ENCODE measurements at places on chromosomes 6 and 20. TPM values are rescaled to one million over a fixed set of nuclear protein-coding genes. Genes with fewer than 3 reads are reported as not detected.

DNA sequence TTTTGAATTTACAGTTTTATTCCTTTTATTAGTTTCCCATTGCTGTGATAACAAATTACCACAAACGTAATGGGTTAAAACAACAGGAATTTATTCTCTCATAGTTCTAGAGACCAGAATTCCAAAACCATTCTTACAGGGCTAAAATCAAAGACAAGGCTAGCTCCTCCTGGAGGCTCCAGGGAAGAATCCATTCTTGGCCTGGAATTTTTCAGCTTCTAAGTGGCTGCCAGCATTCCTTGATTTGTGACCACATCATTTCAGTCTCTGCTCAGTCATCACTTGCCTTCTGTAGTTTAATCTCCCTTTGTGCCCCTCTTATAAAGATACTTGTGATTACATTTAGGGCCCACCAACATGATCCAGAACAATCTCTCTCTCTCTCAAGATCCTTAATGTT, 897 bp upstream of the SEL1L2 start:
- peaks cover 7% of the 10 kb centered on the region for H3K4me1 ChIP-seq
- H3K36me3 ChIP-seq, result no peaks in the 10 kb centered on the region
- no peak overlapping the region for H3K4me3 ChIP-seq
- no peak for DNase-seq

- no peaks in the 10 kb centered on the region for H3K36me3 ChIP-seq
- peak overlapping the region; percentile 56 for H3K27ac ChIP-seq
- H3K4me1 ChIP-seq, result no peaks in the 10 kb centered on the region
- peak; percentile 81 for DNase-seq
Measured at GRCh38 chr6:28944412-28944865, 20.7 kb upstream of the TRIM27 start.

DNA sequence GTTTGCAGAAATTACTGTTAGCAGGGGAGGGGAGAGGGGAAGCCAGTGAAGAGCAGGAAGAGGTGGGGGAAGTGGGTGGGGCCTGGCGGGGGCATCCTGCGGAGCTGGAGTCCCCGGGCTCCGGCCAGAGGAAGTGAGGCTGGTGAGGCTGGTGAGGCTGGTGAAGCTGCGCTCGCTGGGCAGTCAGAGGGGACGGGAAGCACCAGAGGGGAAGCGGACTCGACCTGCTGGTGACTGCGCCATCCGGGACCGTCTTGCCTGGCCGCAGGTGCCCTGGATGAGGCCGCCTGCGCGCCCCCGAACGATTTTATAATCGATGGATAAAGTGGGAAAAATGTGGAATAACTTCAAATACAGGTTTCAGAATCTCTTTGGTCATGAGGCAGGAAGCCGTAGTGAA, 635.3 kb upstream of the MARCKS start:
- no peaks in the 10 kb centered on the region for H3K4me1 ChIP-seq
- no peaks in the 10 kb centered on the region for H3K27me3 ChIP-seq
- DNase-seq, result no peak
- no peak overlapping the region for H3K4me3 ChIP-seq

GRCh38 chr20:44738813-44739477, 6.7 kb upstream of the KCNK15 start:
- no peaks in the 10 kb centered on the region for H3K4me1 ChIP-seq
- DNase-seq, result no peak
- H3K27me3 ChIP-seq, result no peaks in the 10 kb centered on the region
- no peaks in the 10 kb centered on the region for H3K36me3 ChIP-seq
- no peak overlapping the region for H3K4me3 ChIP-seq

GRCh38 chr6:63742060-63742459, 106.5 kb downstream of the PHF3 start:
- no peak overlapping the region for H3K27ac ChIP-seq
- H3K27me3 ChIP-seq, result no peaks in the 10 kb centered on the region
- no peak overlapping the region for H3K4me3 ChIP-seq
- no peaks in the 10 kb centered on the region for H3K36me3 ChIP-seq
- no peak for DNase-seq

- H3K4me3 ChIP-seq, result no peak overlapping the region
- H3K27me3 ChIP-seq, result no peaks in the 10 kb centered on the region
- H3K27ac ChIP-seq, result no peak overlapping the region
Measured at GRCh38 chr6:113586413-113587077, 270.6 kb upstream of the MARCKS start.

- H3K4me3 ChIP-seq, result no peak overlapping the region
- no peak for DNase-seq
- H3K27ac ChIP-seq, result no peak overlapping the region
- H3K36me3 ChIP-seq, result peaks cover 24% of the 10 kb centered on the region
- H3K27me3 ChIP-seq, result no peaks in the 10 kb centered on the region
- peaks cover 1% of the 10 kb centered on the region for H3K4me1 ChIP-seq
Measured at GRCh38 chr6:151430886-151431285, 21.0 kb downstream of the RMND1 start.

DNA sequence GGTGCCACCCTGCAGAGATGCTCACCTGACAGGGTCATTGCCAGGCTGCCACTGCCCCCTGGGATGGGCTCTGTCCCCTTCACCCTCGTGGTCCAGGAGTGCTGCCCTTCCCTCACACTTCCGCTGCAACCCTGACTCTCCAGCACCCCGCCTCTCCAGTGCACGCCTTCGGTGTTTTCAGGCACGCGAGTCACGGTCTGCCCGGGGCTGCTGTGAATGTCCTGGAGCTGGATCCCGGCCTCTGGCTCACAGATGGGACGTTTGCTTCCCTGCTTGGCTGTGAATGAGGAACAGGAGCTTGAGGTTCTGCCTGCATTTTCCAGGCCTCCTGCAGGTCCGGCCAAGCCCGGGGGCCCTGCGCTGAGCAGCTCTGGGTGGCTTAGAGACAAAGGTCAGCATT, 343.4 kb downstream of the SMOC2 start:
- H3K4me3 ChIP-seq, result no peak overlapping the region
- H3K27me3 ChIP-seq, result no peaks in the 10 kb centered on the region
- no peak for DNase-seq
- H3K27ac ChIP-seq, result no peak overlapping the region

- no peak for DNase-seq
- H3K36me3 ChIP-seq, result no peaks in the 10 kb centered on the region
- no peaks in the 10 kb centered on the region for H3K27me3 ChIP-seq
- no peaks in the 10 kb centered on the region for H3K4me1 ChIP-seq
- peak overlapping the region; percentile 28 for H3K27ac ChIP-seq
Measured at GRCh38 chr6:118344014-118344670, 204.0 kb upstream of the PLN start.

CRIP3 gene
- 1.6 TPM for total RNA-seq

- no peak for DNase-seq
- no peaks in the 10 kb centered on the region for H3K36me3 ChIP-seq
- peaks cover 11% of the 10 kb centered on the region for H3K4me1 ChIP-seq
- no peak overlapping the region for H3K4me3 ChIP-seq
Measured at GRCh38 chr6:113457751-113458150, 399.4 kb upstream of the MARCKS start.
